ENCODE measurements at places on chromosomes 16 and 17. TPM values are rescaled to one million over a fixed set of nuclear protein-coding genes. Genes with fewer than 3 reads are reported as not detected.

GDPD3 gene
- total RNA-seq, result 5.8 TPM

DNA sequence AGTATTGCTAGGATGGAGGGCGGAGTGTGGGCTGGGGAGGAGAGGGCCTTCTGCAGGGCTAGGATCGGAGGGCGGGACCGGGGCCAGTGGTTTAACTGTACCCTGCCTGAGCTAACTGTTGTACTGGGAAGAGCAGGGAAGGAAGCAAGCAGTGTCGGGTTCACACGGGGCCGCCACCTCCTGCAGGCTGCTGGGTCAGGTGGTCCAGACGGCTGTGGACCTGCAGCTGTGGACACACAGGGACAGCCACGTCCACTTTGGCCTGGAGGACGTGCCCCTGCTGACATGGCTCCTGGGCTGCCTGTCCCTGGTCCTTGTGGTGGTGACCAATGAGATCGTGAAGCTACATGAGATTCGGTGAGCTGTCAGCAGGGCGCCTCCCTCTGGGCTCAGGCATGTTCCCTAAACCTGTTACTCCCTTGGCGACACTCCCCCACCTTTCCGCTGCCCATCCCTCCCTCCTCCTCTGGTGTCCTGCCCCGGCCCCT lies 16.6 kb downstream of the CASKIN2 start:
- H3K27ac ChIP-seq, result peak overlapping the region; percentile 53
- H3K36me3 ChIP-seq, result peaks cover under 1% of the 10 kb centered on the region
- DNase-seq, result no peak
- H3K4me1 ChIP-seq, result no peaks in the 10 kb centered on the region

TEKT5 gene
- total RNA-seq, result not detected

DNA sequence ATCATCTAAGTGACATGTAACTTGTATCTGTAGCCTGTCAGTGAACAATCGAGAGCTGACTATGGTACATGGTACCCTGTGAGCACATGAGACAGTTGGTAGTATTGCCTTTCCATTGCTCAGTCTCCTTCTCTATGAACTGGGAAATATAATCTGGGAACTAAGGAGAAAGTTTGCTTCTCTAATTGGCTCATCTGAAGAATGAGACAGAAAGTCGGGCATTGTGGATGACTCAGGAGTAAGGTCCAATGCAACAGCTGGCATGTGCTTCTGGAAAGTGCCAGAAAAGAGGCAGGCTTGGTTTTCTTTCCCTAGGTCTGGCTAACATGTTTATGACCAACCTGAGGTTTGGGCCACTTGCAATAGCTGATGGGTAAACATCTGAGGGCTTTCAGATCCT lies 51.9 kb downstream of the ZZEF1 start:
- no peak overlapping the region for H3K4me3 ChIP-seq
- no peaks in the 10 kb centered on the region for H3K27me3 ChIP-seq
- no peaks in the 10 kb centered on the region for H3K4me1 ChIP-seq
- DNase-seq, result no peak
- no peak overlapping the region for H3K27ac ChIP-seq

DNA sequence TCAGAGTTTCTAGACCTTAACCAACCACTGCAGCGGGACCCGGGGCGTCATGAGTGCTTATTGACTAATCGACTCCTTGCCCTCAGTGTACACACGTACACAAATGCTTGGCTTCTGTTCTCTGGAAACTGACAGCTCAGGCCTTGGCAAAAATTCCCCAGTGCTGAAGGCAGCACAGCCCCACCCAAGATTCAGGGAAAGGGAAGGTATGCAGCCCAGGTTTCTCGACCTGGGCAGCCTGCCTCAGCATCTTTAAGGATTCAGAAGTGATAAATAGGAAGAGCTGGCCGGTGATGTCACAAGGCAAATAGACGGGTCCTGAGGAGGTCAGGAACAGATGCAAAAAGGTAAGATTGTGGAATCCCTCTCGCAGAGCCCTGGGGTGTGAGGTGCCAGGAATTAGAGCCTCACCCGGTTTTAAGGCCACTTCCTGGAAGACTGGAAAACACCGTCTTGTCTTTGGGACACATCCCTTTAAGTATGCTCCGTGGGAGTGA lies 9.0 kb upstream of the CDH3 start:
- no peak for DNase-seq
- H3K4me1 ChIP-seq, result peaks cover 9% of the 10 kb centered on the region
- H3K27me3 ChIP-seq, result no peaks in the 10 kb centered on the region
- no peaks in the 10 kb centered on the region for H3K36me3 ChIP-seq

CHST4 gene
- not detected for total RNA-seq

DNA sequence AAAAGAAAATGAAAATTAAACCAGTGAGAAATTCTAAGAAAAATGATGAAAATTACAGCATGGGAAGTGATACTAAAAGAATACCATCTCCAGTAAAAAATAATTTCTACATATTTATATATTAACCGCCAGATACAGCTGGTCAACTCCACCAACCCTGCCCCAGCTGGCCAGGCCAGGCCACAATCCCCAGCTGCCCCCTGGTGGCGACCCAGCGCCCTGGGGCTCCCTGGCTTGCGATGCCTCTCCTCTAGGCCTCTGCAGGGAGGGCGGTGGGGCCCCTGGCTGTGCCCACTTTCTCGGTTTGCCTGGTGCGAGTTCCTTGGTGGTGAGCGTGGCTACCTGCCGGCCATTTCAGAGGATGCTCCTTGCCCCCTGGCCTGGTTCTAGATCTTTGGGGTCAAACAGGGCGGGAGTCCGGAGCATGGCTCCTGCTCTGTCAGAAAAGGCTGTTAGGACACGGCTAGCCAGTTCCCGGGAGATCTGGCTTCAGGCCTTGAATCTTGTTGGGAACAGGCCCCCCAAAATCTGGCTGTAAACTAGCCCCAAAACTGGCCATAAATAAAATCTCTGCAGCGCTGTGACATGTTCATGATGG lies 14.5 kb downstream of the GLIS2 start:
- H3K4me1 ChIP-seq, result no peaks in the 10 kb centered on the region
- no peaks in the 10 kb centered on the region for H3K27me3 ChIP-seq
- peaks cover 1% of the 10 kb centered on the region for H3K36me3 ChIP-seq
- H3K4me3 ChIP-seq, result no peak overlapping the region
